ENCODE measurements at places on chromosomes 7 and 10.

DNA sequence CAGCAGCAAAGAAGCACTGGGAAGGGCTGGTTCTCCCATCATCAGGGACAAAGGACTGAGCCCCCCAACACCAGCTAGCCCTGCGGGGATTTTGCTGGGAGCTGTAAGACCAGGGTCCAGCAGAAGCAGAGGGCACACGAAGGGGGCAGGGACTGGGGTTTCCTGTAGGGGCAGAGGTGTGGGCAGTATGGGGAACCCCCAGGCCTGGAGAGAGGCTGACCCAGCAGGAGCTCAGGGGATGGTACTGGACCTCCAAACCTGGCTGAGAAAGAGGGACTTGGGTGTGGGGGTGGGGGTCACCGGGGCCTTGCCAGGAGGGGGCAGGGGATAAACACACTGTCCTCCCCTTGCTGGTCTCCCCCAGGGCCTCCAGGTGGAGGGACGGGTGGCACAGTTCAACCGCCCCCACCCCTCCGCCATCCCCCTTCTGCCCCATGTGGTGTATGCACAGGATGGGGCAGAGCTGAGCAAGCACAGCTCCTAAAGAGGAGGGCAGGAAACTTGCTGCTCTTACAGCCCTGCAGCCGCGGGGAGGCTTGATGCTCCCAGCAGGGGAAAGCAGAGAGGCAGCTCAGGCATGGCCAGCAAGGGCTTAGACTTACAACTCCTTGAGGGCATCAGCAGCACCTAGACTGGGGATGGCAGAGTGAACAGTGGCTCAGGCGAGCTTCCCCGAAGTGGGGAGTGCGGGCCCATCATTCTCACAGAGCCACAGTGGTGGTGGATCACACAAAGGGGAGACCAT is 12.4 kb upstream of the RET start:
- no peak for DNase-seq

- DNase-seq: no peak
These were observed 613.2 kb downstream of the SDK1 start for GRCh38 chr7:3914051-3914775.

GRCh38 chr10:61757525-61758397 is 95.0 kb downstream of the CABCOCO1 start:
- no peak for DNase-seq

DNA sequence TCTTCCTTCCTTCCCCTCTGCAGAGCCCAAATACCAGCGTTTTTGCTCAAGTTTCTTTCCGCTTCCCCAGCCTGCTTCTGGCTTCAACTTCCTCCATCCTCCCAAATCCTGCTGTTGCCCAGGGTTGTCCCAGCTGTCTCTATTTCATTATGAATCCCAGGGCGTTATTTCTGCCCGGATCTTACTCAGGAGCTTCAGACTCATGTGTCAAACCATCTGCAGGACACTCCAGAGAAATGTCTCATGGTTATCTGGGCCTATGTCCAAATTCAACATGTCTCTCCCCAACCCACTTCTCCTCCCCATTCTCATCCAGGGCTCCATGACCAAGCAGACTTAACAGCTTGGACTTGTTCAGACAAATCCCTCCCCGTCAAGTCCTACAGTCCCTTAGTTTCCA is 15.6 kb downstream of the ARHGAP22 start:
- no peak for DNase-seq

DNA sequence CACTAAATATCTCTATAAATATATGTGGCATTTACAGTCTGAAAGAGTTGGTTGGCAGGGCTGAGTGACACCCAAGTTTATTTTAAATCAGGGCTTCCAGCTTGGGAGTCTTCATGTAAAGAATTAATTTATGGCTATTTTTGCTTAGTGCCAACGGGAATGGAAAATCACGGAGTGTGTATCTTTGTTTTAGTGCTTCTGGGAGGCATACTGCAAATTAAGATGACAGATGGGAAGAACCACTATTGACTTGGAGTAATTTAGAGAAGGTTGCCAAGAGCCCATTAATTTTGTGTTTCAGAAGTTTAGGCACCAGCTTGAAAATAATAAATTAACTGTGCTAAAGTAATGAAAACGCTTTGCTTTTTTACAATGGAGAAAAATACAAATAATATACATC is 135.2 kb downstream of the GPR37 start:
- no peak for DNase-seq

- DNase-seq: no peak
These were observed 62.5 kb downstream of the MKI67 start for GRCh38 chr10:128063736-128064107.

GRCh38 chr10:71432101-71432905 is 35.6 kb downstream of the CDH23 start:
- DNase-seq: no peak

- DNase-seq: no peak
These were observed 107.7 kb upstream of the BTBD16 start for GRCh38 chr10:122163174-122164022.

- DNase-seq: no peak
These were observed 673.7 kb downstream of the SUGCT start for GRCh38 chr7:40808378-40808942.

- DNase-seq: no peak
These were observed 18.9 kb downstream of the INSIG1 start for GRCh38 chr7:155316427-155317113.

- no peak for DNase-seq
These were observed 65.4 kb downstream of the SGMS1 start for GRCh38 chr10:50558371-50558770.

DNA sequence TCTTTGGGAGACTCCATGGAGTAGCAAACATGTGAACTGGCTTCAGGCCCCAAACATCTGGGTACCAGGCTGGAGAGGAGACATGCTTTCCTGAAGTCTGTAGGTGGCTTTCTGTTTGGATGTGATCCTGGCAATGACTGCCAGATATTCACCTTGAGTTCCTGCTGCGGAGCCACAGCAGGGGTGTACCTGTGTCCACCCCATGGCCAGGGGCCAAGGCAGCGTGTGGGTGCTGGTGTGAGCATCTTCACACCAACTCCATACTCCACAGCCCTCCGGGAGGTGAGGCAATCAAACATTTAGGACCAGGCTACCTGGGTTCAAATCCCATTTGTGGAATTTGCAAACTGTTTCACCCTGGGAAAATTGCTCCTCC is 113.0 kb downstream of the ADCY1 start:
- no peak for DNase-seq

GRCh38 chr10:19640566-19641263 is 175.5 kb upstream of the PLXDC2 start:
- DNase-seq: no peak

DNA sequence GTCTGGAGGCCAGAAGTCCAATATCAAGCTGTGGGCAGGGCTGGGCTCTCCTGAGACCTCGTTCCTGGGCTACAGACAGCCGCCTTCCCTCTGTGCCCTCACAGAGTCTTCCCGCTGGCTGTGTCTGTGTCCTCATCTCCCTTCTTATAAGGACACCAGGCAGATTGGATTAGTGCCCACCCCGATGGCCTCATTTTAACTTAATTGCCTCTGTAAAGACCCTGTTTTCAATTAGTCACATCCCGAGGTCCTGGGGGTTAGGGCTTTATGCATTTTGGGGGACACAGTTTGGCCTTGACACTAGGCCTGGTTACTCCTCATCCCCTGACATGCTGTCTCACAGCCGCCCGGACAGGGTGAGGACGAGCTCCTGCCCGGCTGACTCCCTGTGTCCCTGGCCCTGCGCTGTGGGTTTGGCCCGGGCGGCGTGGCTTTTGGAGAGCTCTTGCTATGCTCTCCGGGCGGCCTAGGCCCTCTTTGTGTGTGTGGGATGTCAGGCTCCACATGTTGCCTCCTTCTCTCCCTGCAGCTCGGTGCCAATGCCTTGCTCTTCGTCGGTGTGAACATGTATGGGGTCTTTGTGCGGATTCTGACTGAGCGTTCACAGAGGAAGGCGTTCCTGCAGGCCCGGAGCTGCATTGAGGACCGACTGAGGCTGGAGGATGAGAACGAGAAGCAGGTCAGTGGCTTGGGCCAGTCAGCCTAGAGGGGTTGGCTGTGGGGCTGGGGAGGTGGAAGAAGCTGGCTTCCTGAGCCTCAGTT is 18.2 kb downstream of the ADCY1 start:
- no peak for DNase-seq

GRCh38 chr10:51590818-51591217 is 108.6 kb downstream of the CSTF2T start:
- DNase-seq: no peak

DNA sequence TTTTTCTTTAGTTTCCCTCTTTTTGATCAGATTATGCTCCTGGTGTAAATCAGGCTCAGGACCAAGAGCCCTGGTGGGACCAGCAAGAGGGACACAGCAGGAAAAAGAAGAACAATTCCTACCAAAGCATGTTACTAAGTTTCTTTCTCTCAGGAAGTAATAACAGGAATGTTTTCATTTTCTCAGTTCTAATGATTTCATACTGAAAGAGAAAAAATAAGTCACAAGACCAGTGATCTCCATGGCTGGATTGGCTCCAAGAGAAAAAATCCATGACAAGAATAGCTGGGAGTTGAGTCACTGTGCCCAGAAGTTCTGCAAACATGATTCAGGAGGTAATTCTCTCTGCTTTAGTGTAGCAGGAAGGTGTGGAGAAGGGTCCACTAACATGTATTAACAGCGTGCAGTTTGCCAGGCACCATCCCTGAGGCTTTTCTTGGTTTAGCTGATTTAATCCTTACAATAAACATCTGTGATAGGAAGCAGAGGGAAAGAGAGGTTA is 23.8 kb upstream of the IFIT2 start:
- DNase-seq: no peak

GRCh38 chr7:105337529-105337928 is 51.2 kb downstream of the SRPK2 start:
- no peak for DNase-seq
